ENCODE measurements at places on chromosomes 13 and 19.
A peak's percentile ranks its signal among the peaks of the same experiment; 100 is the strongest.

DNA sequence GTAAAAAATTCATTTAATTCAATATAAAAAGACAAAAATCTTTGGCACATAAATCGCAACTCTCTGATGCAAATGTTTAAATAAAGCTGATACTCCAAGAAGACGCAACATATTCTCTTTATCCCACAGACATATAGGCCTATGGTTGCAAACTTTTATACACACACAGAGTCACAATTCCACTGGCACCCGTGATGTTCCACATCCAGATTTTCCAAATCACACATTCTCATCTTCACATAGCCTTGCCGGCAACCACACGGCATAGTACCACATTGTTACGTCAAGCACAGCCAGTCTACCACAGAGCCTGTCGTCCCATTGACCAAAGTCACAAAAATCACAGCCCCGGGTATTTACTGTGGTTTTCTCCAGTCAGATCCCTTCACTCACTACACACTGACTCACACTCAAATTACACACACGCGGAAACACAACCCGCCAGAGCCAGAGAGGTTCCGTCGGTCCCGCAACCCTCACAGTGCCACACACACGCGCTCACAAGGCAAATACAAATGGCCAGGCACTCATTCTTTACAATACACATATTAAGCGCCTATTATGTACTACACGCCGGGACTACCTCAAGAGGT is 546 bp upstream of the ZNF546 start:
- peak; percentile 31 for DNase-seq

- DNase-seq = no peak
These were observed 4.8 kb upstream of the C1QTNF9 start for GRCh38 chr13:24304620-24305019.

DNA sequence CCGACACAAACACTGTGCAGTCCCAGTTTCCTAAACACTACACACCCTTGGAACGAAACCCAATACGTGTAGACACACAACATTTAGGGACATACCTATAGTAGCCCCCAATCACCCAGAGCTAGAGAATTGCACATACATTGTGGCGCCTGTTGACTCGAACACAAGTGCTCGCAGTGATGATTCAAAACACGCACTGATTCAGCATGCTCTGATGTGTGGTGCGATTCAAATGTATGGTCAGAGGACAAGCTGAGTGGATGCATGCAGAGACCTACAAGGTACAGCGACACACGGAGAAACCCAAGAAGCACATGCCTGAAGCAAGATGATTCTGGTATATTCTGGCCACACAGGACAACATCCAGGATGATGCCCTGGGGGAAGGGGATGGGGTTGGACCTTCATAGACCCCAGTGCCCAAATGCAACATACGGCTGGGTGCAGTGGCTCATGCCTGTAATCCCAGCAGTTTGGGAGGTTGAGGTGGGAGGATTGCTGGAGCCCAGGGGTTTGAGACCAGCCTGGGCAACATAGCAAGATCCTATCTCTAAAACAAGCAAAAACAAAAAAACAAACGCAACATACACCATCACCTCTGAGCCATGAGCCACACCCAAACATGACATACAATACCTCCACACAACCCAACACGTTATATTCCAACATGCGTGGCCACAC is 997 bp upstream of the KCNN4 start:
- DNase-seq = no peak

- DNase-seq = no peak
These were observed 53.7 kb downstream of the RAB20 start for GRCh38 chr13:110507678-110508381.

GRCh38 chr19:6970443-6970842 is 50.8 kb downstream of the MBD3L2B start:
- DNase-seq = no peak

GRCh38 chr13:110341445-110342244 is 34.6 kb downstream of the COL4A2 start:
- no peak for DNase-seq

- no peak for DNase-seq
These were observed 178.3 kb downstream of the IRS2 start for GRCh38 chr13:109608059-109608458.

- no peak for DNase-seq
These were observed at the start of gene AMER2 for GRCh38 chr13:25171517-25172302. Gene AMER2 (minus strand): TSS chr13:25172288. CDS start chr13:25171619, 669 bp downstream.

- DNase-seq = no peak
These were observed 29.6 kb upstream of the DOCK9 start for GRCh38 chr13:99007414-99007986.

- DNase-seq = no peak
These were observed 27.2 kb upstream of the WDR18 start for GRCh38 chr19:956766-957440.

- no peak for DNase-seq
These were observed 7.4 kb upstream of the CEBPG start for GRCh38 chr19:33366127-33366526.

Data from GM04503 (cell line).